SW 1271 (cell line): ENCODE measurements at places on chromosomes 3 and 15.
A peak's percentile ranks its signal among the peaks of the same experiment; 100 is the strongest.

GRCh38 chr3:62084558-62084957 lies 288.8 kb downstream of the FEZF2 start:
- no peak for DNase-seq

- DNase-seq: no peak
Measured at GRCh38 chr3:105473521-105474223, 107.0 kb downstream of the ALCAM start.

DNA sequence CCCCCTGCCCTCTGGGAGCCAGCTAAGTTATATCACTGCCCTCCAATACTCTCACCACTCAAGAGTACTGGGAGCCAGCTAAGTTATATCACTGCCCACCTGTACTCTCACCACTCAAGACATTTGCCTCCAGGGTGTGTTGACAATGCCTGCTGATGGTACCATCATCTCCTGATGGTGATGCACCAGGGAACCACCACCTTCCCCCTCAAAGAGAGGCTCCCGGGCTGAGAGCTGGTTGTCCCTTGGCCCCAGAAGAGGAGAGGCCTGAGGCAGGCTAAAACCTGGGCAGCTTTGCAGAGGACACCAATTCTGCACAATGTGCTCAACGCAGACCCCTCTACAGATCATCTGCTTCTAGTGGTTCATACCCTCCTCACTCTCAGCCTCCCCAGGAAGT lies 7.5 kb upstream of the HAPLN3 start:
- DNase-seq: no peak

DNA sequence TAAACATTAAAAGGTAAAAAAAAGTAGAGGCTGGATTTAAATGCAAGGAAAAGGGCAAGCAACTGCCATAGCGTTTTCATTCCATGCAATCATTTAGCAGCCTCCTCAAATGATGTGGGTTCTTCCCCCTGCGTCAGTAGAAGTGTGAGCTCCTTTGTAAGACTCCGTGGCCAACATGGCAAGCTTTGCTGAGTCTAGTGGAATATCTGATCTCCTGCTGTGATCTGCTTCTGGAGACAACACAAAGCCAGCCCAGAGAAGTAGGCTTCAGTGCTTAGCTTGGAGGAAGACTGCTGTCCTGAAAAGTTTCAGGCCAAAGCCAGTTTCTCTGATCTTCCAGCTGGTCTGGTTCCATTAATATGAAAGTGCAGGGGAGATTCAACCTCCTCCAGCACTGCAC lies 70.4 kb downstream of the ARPP21 start:
- DNase-seq: no peak

GRCh38 chr3:194382892-194383223 lies 13.3 kb upstream of the LRRC15 start:
- DNase-seq: no peak

- DNase-seq: no peak
Measured at GRCh38 chr3:181687190-181687589, 24.5 kb upstream of the SOX2 start.

GRCh38 chr3:57100046-57100695 lies 39.7 kb downstream of the SPATA12 start:
- DNase-seq: peak; percentile 7

GRCh38 chr3:52503788-52504424 lies 8.8 kb downstream of the STAB1 start:
- no peak for DNase-seq

DNA sequence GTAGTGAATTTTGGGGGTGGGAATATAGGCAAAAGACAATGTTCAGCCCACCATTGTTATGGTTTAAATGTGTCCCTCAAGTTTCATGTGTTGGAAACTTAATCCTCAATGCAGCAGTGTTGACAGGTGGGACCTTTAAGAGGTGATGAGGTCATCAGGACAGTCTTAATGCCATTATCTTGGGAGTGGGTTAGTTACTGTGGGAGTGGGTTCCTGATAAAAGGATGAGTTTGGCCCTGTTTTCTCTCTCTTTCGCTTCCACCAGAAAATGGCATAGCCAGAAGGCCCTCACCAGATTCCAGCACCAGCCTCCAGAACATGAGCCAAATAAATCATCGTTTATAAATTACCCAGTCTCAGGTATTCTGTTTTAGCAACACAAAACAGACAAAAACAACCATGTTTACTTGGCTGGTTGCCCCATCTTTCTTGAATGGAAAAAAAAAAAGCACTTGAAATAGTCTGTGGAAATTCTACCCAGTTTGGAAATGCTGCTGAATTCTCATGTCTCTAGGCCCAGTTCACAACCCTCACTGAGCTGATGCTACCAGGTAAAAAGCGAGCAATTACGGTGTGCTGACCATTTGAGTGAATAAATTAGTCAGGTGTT lies 31.0 kb upstream of the MFSD1 start:
- no peak for DNase-seq

GRCh38 chr3:50365842-50366220 lies 6.5 kb upstream of the TMEM115 start:
- DNase-seq: no peak

DNA sequence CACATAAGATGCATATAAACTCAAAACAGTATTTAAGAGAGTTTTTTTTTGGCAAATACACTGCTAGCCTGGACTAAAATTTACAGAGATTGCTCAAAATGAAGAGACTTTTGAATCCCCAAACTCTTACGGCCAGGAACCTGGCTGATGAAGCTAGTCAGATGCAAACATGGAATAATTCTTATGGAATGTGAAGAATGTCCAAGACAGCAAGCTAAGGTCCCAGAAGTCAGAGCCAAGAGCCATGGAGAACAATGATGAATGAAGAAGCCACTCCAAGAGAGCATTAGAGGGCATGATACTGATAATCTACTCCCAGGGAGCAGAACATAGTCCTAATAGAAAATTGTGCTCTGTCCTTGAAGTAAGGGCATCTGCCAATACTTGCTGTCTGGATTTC lies 705.5 kb downstream of the DIPK2A start:
- DNase-seq: no peak

DNA sequence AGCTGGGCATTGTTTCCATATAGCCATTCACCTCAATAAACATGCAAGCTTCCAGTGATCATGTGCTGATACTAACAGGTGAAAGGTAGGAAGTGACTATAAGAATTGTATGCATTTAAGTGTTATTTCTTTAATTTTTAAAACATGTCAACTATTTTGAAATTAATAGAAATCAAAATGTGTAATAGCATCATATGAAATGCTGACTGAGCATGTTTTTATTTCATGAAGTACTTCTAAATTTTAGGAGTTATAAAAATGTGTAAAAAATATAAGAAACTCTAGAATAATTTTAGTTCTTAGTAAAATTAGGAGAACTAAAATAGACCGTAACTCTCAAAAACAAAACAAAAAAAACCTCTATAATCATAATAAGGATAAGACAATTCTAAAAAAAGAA lies 229.3 kb upstream of the ARPP21 start:
- no peak for DNase-seq

- DNase-seq: no peak
Measured at GRCh38 chr3:180319461-180319860, 282.5 kb upstream of the TTC14 start.

GRCh38 chr3:15384510-15385237 lies 42.7 kb downstream of the METTL6 start:
- DNase-seq: no peak

DNA sequence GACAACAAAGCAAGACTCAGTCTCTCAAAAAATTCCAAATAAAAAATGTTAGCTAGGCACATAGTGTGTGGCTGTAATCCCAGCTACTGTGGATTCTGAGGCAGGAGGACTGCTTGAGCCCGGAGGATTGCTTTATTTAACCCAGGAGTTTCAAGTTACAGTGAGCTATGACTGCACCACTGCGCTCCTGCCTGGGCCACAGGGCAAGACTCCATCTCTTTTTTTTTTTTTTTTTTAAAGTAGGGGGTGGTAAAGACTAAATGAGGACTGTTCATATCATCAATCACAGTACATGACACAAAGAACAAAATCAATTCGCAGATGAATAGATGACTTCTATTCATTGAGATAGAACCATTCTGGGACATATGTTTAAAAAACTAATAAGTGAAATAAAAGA lies 48.1 kb downstream of the ACAP2 start:
- DNase-seq: no peak
